ENCODE measurements at places on chromosomes 6 and 20. TPM values are rescaled to one million over a fixed set of nuclear protein-coding genes. Genes with fewer than 3 reads are reported as not detected.

GRCh38 chr20:25745738-25746137 is 49.1 kb upstream of the ZNF337 start:
- no peak for DNase-seq

DNA sequence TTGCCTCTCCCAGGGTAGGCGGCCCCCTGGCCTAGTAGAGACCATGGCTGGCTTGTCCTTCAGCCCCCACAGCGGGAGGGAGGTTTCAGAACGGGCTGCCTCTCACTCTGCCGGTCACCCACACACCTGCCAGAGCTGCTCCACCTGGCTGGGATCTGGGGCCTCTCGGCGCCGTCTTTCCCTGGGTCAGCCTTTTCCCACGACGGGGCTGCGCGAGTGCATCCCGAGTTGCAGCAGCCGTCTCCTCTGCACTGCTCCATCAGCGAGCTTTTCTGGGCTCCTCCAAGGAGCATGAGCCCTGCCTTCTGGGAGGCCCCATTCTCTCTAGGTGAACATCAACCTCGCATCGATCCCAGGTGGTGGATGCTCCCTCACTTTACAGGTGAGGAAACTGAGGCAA is 15.9 kb upstream of the SPDEF start:
- no peak for DNase-seq

- DNase-seq, result no peak
Measured at GRCh38 chr20:18853946-18854646, 40.5 kb downstream of the SCP2D1 start.

GRCh38 chr6:163643866-163644265 is 229.3 kb downstream of the QKI start:
- DNase-seq, result no peak

DNA sequence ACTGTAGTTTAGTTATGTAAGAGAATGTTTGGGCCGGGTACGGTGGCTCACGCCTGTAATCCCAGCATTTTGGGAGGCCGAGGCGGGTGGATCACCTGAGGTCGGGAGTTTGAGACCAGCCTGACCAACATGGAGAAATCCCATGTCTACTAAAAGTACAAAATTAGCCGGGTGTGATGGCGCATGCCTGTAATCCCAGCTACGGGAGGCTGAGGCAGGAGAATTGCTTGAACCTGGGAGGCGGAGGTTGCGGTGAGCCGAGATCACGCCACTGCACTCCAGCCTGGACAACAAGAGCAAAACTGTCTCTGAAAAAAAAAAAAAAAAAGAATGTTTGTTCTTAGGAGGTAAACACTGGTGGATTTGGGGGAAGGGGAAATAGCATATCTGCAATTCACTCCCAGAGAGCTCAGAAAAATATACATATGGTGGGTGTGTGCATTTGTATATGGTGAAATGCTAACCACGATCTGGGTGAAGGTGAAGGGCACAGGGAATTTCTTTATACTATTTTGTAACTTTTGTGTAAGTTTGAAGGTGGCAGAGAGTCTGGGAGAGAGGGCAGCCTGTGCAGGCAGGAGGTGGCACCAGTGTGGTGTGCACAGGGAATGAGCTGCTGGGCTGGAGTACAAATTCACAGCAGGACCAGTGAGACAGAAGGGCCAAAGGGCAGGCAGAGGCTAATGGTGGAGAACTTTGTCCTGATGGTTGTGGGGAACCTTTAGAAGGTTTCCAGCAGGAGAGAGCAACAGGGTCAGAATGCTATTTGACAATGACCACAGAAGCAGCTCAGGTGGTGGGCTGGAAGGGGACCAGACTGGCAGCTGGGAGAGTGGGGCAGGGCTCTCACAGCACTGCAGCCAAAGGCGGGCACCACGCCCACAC is 42.4 kb downstream of the SSR1 start:
- DNase-seq, result no peak

- DNase-seq, result no peak
Measured at GRCh38 chr6:37657112-37657886, 40.4 kb downstream of the MDGA1 start.

DNA sequence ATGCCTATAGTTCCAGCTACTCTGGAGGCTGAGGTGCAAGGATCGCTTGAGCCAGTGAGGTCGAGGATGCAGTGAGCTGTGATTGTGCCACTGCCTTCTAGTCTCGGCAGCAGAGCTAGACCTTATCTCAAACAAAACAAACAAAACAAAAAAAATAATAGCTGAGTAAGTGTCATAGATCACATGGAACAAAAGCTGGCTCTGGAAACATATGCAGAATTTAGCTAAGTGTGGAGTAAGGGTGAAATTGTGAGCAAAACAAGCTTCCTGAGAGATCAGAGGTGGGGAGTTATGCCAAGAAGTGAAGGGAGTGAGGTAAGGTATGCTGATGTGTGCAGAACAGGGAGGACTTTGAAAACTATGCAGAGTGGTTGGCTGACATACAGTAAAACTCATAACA is 18.7 kb downstream of the SGK1 start:
- no peak for DNase-seq

DNA sequence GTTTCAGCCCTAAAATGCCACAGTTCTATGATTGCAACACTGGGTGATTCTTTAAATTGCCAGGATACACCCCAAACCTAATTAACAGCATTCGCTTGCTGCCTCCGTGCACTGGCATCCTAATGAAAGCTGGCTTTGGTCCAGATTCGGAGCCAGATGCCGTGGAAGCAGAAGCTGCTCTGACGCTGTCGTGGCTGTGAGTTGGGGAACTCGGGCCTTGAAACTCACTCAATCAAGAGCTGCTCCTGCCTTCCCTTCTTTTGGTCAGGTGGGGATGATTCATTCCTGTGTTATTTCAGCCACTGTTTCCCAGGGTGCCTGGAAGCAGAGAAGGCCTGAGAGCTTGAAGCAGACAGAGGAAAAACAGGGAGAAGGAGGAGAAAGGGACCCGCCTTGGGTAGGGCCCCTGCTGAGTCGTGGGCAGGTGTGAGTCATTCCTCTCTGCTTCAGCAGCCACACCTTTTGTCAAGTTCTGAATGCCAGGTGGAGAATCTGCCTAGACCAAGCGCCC is 36.2 kb upstream of the DSP start:
- DNase-seq, result peak; percentile 33

DNA sequence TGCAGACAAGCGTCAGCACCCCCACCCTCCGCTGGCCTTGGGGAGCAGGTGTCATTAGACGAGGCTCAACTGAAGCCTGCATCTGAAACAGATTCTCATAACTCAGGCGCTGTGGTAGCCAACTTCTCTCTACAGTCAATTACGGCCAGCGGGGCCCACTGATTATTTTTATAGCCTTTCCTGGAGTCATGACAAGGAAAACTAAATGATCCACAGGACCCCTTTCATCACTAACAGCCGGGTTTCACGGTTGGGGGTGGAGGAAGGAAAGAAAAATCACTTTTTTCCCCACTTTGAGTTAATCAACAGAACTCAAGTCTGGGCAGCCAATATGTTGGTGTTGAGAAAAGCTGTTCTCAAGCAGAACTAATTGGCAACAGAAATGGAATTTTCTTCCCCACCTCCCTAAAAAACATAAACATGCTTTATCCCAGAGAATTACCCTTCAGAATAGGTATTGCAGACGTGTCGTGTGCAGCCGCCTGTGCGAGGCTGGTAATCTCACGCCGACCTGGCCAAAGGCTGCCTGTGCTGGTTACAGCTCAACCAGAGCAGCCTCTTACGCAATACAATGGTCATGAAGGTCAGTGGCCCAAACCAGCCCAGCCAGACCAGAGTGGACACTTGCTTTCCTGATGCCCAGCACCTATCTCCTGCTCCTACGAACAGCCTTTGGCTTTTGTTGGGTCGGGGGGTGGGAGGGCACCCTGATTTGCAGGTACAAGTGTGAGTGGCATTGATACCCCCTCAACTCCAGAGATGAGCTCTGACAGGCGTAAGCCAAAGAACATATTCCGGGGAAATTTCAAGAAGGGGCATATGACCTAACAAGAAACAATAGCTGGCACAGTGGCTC is 11.0 kb downstream of the RIPOR3 start:
- no peak for DNase-seq

DNA sequence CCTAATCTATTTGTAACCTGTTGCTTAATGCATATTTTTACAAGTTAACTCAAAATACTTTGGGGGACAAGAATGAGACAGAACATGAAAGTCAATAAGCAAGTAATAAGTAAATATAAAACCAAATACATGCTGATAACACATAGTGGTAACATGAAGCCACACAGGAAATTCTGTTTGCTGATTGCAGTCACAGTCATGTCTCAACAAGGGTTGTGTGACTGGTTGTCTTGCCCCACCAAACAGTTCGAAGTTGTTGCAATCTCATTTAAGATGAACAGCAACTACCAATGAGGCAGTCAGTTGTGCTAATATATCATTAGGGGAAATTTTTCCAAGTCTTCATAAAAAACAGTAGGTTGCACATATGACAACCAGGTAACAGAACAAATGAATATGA is 14.5 kb downstream of the CD24 start:
- no peak for DNase-seq

GRCh38 chr6:150651808-150652470 is 52.3 kb downstream of the PLEKHG1 start:
- no peak for DNase-seq

- DNase-seq, result no peak
Measured at GRCh38 chr6:11532097-11532496, 5.5 kb upstream of the TMEM170B start.

- DNase-seq, result no peak
Measured at GRCh38 chr6:25147223-25147622, 132.0 kb upstream of the CARMIL1 start.

DNA sequence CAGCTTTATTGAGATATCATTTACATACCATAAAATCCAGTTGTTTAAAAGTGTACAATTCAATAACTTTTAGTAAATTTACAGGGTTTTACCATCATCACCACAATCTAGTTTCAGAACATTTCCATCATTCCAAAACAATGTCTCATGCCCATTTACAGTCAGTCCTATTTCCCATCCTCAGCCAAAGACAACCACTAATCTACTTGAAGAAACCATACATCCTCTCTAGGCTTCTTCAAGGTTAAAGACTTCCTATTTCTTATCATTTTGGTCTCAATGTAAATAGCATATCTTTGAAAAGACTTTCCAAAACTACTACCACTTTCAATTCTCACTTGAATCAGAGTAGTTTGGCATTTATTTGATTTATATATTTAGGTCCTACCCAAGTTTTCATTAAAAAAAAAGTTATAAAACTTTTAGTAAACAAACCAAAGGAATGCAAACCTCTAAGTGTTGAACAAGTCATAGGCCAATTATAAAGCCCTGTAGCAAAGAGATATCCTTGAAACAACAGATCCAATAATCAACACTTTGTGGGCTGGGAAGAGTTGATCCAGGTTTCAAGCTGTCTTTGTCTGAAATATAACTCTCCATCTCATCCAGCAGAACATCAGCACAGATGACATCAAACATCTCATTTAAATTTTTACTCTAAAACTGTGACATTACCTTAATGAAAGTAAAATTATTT is 211.3 kb upstream of the RUNX2 start:
- DNase-seq, result no peak

MUC22 gene
- not detected for total RNA-seq

DDX43 gene
- total RNA-seq, result 0.31 TPM

FAM209B gene
- total RNA-seq, result not detected

SLC52A3 gene
- not detected for total RNA-seq

SEMG1 gene
- not detected for total RNA-seq

SRMS gene
- not detected for total RNA-seq

UNC5CL gene
- 0.16 TPM for total RNA-seq

HLA-F gene
- total RNA-seq, result 1.4 TPM

EYS gene
- total RNA-seq, result 0.78 TPM

EPM2A gene
- 18.6 TPM for total RNA-seq

SPEF1 gene
- total RNA-seq, result 0.16 TPM

TBXT gene
- not detected for total RNA-seq
